Motor neuron (in vitro differentiated cells): ENCODE measurements at places on chromosomes 12 and 14. TPM values are rescaled to one million over a fixed set of nuclear protein-coding genes. Genes with fewer than 3 reads are reported as not detected.

NAA30 gene
- 16.8 and 17.6 TPM in 2 replicates for total RNA-seq

NANOG gene
- total RNA-seq, result 0.42 TPM in 1 of 2 replicates, not detected in the other

RHOJ gene
- total RNA-seq, result 0.23 and 0.26 TPM in 2 replicates

ERG28 gene
- total RNA-seq, result 19.5 and 19.6 TPM in 2 replicates

NFATC4 gene
- 175 and 225 TPM in 2 replicates for total RNA-seq

OR4E2 gene
- not detected in 2 replicates for total RNA-seq

REM2 gene
- 1.7 and 4.0 TPM in 2 replicates for total RNA-seq

COX8C gene
- total RNA-seq, result not detected in 2 replicates

TMEM253 gene
- total RNA-seq, result 0.23 and 1.1 TPM in 2 replicates

CDK4 gene
- total RNA-seq, result 114 and 181 TPM in 2 replicates

CCDC60 gene
- total RNA-seq, result 10.6 and 11.5 TPM in 2 replicates

CLEC2D gene
- 3.5 and 3.9 TPM in 2 replicates for total RNA-seq

FGF23 gene
- total RNA-seq, result 0.87 and 1.2 TPM in 2 replicates

DIO3 gene
- total RNA-seq, result 2.1 and 2.3 TPM in 2 replicates

CARMIL3 gene
- total RNA-seq, result 10.1 and 11.1 TPM in 2 replicates

SLC6A13 gene
- total RNA-seq, result 1.8 and 5.9 TPM in 2 replicates

TDG gene
- 33.2 and 36.2 TPM in 2 replicates for total RNA-seq

TAMALIN gene
- total RNA-seq, result 45.8 and 49.6 TPM in 2 replicates

MYF5 gene
- not detected in 2 replicates for total RNA-seq

DDN gene
- 0.74 and 0.86 TPM in 2 replicates for total RNA-seq

GPR132 gene
- 0.31 TPM in 1 of 2 replicates, not detected in the other for total RNA-seq

DACT1 gene
- 0.43 and 1.2 TPM in 2 replicates for total RNA-seq

NCAPD2 gene
- total RNA-seq, result 11.9 and 14.2 TPM in 2 replicates

ADCY4 gene
- total RNA-seq, result 3.1 and 4.7 TPM in 2 replicates

ZFHX2 gene
- total RNA-seq, result 2.3 and 3.9 TPM in 2 replicates

FOXA1 gene
- 0.09 and 0.31 TPM in 2 replicates for total RNA-seq

JDP2 gene
- total RNA-seq, result 8.9 and 10.3 TPM in 2 replicates

WDHD1 gene
- total RNA-seq, result 2.0 and 2.2 TPM in 2 replicates
